Activated naive CD8-positive, alpha-beta T cell treated with anti-CD3 and anti-CD28 coated beads for 36 hours (primary cell): ENCODE measurements at places on chromosomes 3 and 15.

DNA sequence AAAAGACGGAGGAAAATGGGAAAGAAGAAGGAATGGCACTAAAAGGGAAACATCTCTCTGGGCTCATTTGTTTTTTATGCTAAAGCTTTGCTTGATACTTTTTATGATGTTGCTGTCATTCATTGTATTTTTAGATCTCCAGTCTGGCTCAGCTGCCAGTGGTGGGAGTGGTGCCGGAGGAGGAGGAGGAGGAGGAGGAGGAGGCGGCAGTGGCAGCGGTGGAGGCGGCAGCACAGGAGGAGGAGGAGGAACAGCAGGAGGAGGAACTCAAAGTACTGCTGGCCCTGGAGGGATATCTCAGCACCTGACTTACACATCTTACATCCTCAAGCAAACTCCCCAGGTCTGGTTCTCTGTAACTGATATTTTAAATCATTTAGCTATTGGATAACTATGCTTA lies 49.6 kb downstream of the MAP6D1 start:
- DNase-seq = no peak

DNA sequence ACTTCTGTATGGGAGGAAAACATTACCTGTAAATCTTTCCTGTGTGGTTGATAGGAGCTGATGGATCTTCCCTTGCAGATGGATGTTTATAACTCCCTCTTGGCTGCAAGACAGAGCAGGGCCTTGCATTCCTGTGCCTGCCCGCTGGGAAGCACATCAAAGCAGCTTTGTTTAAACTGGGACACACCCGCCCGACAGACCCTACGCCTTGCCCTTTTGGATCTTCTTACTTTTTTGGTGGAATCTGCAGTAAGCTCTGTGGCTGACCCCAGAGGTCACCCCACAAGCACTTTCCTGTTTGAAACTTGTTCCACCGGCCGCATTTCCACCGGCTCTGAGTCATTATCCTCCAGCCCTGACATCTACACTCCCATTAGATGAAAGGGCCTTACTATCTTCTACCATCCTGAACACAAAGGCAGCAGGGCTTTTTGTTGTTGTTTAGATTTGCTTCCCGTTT lies 244.1 kb upstream of the STT3B start:
- peak; percentile 39 for DNase-seq

DNA sequence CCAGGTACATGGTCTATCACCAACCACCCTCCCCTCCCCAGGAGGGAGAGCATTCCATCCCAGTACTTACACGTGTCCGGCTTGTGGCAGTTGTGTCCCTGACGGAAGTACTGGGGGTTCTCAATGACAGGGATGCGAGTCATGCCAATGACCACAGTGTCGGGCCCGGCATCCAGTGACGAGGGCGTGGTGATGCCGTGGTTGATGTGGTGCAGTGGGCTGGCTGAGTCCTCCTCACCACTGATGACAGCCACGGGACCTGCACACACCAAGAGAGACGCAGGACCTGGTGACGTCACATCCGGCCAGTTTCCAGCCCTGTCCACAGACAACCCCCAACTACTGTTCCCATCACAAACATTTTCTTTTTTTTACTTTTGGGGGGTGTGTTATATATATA lies 223.8 kb downstream of the NTRK3 start:
- no peak for DNase-seq

DNA sequence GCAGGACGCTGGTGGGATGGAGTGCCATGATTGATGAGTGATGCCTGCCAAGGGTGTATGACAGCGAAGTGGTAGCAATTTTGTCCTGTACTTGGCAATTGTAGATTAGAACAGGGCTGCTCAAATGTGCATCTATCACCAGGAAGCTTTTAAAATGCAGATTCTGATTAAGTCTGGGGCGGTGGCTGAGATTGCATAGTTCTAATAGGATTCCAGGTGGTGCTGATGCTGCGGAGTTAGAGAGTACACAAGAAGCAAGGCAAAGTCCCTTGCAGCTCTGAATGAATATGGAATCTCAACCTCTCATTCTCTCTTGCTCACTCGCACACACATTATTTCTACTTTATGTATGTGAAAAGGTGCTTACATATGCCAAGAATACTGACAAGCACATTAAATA lies 670.4 kb downstream of the FHIT start:
- DNase-seq = no peak

DNA sequence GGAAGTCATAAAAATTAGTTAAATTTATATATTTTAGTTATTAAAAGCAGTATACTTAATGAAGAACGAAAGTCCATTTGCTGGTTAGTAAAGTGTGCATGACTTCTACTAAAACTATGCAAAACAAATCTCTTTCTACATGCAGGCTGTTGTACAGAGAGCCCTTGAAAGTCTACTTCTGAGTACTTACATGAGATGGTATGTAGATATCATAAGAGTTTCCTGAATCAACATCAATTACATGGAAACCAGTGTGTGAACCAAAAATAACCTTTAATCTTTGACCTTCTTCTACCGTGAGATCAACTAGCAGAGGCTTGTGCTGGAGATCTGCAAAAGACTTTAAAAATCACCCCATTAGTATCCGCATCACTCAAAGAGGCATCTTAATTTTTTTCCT lies 42.1 kb upstream of the SLC2A2 start:
- DNase-seq = no peak

DNA sequence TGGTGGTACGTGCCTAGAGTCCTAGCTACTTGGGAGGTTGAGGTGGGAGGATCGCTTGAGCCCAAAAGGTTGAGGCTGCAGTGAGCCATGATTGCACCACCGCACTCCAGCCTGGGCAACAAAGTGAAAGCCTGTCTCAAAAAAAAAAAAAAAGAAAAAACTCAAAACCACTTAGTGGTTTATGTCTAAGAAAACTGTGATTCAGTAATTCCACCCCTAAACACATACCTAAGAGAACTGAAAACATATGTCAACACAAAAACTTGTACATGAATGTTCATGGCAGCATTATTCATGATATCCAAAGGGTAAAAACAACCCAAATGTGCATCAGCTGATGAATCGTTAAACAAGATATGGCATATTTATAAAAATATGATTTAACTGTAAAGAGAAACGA lies 14.3 kb downstream of the SPG21 start:
- DNase-seq = no peak

DNA sequence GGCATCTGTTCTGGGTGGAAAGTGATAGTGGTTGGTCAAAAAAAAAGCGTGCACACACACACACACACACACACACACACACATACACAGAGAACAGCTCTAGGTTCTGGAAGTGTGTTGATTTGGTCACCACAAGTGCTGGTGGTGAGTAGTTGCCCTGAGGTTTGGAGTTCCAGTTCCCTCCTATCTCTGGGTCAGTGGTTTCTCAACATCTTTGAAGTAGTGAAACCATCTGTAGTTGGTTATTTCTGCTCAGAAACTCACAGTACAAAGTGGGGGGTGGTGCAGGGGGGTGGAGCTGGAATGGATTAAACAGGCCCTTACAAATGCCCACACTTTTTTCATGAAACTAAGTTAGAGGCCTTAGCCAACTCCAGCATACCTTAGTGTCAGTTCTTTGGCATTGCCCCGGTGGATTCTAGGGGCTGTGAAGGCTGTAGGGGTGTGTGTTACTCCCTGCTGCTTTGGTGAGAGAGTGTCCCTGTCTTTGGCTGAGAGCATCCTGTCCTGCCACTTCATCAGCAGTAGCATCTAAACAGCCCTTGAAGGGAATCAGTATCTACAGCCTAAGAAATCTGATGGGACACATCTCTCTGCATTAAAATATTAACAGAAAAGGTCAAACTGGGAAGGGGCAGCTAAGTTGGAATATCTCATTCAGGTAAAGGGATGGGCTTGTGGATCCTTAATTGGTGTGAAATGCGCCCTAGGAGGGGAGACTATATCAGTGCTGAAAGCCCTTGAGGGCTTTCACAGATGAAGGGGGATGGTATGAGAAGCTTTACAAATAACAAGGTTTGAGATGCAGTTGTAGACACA lies 20.6 kb downstream of the SMAD3 start:
- peak; percentile 47 for DNase-seq

DNA sequence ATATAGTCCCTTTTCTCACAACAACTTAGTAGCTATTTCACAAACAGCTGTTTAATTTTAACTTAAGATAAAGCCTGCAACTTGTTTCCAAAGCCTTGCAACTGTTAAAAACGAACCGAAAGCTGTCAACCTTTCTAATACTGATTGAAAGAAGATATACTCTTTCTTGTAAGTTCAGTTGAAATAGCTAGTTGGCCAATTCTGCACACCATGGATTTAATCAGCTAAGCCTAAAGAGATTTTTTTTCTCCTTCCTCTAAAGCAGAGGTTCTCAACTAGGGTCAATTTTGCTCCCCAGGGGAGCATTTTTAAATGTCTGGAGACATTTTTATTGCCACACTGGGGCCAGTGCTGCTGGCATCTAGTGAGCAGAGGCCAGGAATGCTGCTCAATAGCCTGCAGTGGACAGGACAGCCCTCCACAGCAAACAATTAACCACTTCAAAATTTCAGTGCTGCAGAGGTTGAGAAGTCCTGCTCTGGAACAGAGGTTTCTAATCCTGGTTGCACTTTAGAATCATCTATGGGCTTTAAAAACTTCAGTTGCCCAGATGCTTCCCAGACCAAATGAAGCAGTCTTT lies 26.2 kb downstream of the MINDY4B start:
- no peak for DNase-seq

GRCh38 chr3:171320750-171321558 lies 139.3 kb downstream of the TNIK start:
- DNase-seq = no peak

- no peak for DNase-seq
These were observed 108.8 kb downstream of the CHST2 start for GRCh38 chr3:143228405-143228804.

DNA sequence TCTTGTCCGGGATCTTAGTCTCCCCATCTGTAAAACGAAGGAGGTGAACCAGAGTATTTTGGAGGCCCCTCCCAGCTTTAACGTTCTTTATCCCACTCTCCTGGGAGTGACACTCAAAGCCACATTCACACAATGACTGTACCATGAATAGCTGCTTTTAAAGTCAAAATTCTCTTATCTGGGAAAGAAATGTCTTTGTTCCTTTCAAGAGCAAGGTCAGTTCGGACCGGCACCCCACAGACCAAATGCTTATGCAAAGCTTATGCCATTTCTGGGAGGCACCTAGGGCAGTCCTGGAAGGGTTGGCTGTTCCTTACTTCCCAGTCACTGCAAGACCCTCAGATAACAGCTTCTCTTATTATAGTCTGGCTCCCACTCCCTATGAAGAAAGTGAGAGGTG lies 53.5 kb upstream of the WNT5A start:
- DNase-seq = no peak

DNA sequence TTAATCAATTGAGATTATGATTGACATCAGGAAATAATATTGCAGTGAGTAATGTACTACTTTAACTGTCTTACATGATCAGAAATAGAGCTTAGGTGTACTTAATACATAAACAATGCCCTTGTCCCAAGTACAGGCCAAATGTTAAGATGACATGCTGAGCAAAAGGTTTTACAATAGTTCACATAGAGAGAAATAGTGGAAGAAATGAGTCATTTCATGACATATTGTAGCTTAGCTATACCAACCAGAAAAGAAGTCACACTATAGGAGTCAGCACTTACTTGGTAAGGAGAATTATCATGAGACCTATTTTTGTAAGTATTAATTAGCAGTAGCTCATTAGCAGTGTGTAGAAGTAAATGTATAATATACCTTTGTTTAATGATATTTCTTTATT lies 96.4 kb upstream of the NANOGP8 start:
- no peak for DNase-seq

DNA sequence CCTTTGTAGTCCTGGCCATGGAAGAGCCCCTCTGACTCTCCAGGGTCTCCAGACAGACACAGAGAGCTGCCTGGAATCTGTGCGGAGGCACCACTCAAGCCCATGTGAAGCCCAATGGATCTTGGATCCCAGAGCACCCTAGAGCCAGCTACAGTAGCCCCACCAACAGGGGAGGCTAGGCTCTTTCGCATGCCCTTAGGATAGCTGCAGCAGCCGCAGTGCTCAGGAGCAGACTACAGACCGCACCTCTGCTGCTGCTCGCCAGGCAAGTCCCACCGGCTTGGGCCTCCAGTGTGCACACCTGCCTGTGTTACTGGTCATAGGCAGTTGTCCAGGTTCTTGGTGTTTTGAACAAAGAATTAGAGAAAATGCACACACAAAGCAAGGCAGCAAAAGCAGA lies 131.6 kb downstream of the SPATA16 start:
- no peak for DNase-seq

GRCh38 chr3:127035677-127036076 lies 52.8 kb downstream of the PLXNA1 start:
- DNase-seq = no peak

DNA sequence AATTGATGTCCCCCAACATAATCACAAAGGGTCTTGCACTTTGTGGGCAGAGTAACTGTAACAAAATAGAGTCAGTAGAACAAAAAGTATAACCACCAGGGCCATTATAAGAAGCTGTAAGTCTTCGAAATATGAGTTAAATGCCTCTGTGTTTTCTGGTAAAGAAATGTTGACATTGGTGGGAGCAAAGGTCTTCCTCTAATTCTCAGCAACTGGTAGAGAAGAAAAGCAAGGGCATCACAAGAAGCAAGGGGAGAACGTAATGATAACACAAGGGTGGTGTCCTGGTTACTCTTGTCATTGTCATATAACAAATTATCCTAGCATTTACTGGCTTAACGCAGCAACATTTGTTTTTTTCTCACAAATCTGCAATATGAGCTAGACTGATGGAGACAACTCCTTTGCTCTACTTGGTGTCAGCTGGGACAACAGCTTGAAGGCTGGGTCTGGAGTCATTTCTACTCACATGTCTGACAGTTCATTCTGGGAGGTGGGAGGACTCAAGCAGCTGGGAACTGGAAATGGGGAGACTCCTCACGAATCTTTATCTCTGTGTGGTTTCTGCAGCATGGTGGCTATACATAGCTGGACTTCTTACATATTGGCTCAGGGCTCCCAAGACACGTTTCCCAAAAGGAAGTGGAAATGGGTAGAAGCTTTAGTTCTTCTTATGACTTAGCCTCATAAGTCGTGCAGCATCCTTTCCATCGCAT lies 20.2 kb downstream of the DNAJB11 start:
- no peak for DNase-seq

- peak; percentile 55 for DNase-seq
These were observed 15.7 kb downstream of the KIF9 start for GRCh38 chr3:47266709-47267489.

GRCh38 chr3:90034038-90034437 lies 926.6 kb downstream of the EPHA3 start:
- DNase-seq = no peak

- no peak for DNase-seq
These were observed 150.1 kb downstream of the MEX3B start for GRCh38 chr15:81895723-81896122.
